ENCODE measurements at places on chromosomes 4 and X. TPM values are rescaled to one million over a fixed set of nuclear protein-coding genes. Genes with fewer than 3 reads are reported as not detected.

DNA sequence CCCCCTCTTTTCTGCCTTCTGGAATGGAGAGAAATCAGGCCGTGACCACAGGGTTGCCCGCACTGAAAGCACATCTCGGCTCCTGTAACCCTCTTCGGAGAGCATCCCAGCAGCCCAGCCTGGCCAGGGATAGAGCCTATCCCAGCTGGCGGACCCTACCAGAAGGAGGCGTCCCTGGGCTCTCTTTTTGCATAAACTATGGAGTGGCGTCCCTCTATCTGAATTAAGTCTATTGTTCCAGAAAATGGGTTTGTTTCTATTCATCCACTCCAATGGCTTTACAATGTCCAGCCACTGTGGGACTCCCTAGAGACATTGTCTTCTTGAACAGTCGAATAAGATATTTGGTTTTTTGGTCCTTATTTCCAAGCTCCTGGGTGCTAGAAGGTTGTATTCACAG is 689 bp upstream of the NHSL2 start:
- DNase-seq: no peak

DNA sequence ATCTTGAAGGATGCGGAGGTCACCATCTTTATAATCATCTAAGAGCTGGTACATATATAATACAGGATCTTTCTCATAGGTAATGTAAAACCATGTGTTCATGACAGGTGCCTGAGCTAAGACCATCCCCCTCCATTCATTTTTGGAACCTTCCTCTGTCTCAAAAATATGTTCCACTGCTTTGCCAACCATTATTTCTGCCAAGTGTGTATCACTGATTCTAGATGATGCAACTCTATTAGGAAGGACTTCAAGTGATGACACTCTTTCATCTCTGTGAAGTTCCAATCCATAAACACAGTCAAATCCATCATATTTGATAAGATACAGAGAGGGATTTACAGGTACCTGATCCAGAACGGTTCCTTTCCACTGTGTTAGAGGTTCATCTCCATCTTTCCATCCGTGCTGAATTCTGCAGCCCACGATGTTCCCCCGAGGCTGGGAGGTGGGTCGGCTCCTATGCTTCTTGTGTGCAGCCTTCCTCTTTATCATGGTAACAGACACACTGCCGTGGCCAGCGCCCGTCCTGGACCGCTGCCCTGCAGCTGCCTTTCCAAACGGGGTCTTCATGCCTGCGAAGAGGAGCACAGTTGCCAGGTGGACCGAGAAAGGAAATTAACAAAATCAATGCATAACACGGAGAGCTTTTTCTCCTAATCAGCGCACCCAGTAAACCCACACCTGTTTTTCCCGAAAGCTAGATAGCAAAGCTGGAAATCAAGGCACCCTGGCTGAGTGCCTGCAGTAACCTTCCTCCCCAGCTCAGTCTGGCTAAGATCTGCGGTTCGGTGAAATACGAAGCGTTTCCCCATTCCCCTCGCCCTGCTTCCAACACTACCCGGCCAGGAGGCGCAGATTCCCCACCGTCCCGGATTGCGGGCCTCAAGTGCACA is 718 bp downstream of the SPIN3 start:
- peak; percentile 37 for DNase-seq

GRCh38 chr4:42768125-42768748 is 111.3 kb upstream of the ATP8A1 start:
- DNase-seq: no peak

DNA sequence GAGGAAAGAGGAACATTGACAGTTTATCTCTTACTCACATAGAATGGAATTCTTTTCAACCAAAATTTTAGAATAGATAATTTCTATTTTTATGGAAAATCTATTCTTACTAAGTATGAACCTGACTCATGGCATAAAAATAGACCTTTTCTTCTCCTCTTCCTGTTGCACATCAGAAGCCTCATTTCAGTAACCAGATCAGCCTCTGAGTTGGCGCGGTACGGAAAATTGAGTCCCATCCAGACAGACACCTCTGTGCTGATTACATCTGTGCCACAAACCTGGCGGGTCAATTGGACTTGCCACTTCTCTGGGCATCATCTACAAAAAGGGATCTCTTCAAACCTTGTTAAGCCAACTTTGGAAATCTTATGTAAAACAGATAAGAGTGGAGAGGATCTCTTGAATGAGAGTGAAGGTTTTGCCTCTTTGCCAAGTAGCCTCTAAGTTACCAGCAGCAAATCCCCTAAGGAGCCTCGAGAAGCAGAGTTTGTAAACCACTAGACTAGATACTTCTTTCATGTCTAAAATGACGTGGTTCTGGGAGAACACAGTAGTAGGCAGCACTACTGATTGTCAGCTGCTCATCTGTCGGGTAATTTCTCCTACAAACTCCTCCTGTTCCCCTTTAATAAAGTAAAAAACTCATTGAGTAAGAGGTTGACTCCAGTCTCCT is 37.4 kb downstream of the TENM3 start:
- DNase-seq: no peak

DNA sequence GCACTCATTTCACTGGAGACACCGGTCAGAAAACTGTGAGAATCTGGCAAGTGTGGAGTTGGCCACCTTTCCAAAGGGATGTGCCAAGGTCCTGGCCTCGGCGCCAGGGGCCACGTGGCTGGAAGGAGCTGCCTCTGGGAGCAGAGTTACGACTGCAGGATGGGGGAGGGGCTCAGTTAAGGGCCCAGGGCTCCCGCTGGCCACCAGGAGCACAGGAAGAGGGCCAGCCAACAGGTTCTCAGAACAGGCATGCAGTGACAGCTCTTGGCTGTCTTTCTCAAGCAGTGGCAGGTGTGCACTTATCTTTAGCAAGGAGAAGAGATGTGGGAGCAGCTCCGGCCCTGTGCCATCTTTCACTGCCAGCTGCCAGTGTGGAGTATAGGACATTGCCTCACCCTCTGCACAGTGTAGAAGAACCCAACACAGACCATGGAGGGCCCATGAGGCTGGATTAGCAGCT is 115.9 kb upstream of the RBPJ start:
- DNase-seq: peak; percentile 82

DNA sequence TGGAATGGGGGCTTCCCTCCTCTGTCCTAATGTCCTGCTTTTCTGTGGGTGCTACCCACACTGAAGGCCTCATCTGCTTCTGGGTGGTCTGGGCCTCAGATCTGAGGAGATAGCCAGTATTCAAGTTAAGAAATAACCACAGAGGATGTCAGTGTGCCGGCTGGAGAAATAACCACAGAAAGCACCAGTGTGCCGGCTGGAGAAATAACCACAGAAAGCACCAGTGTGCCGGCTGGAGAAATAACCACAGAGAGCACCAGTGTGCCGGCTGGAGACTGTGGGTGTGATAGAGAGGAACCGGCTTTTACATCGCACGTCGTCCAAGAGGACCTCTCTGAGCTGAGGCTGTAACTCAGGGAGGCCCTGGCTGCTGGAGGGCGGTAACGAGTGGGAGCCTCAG is 65.7 kb upstream of the PSAPL1 start:
- DNase-seq: no peak

GRCh38 chrX:46117234-46117633 is 428.0 kb downstream of the ZNF674 start:
- no peak for DNase-seq

GRCh38 chrX:129534816-129535578 is 5.1 kb upstream of the OCRL start:
- DNase-seq: no peak

- DNase-seq: no peak
These were observed 77.8 kb downstream of the SORBS2 start for GRCh38 chr4:185734214-185734613.

MTCP1 gene
- 0.98 TPM for total RNA-seq

PASD1 gene
- total RNA-seq: not detected

DGAT2L6 gene
- total RNA-seq: not detected

KIT gene
- 1.6 TPM for total RNA-seq

All from right lobe of liver (tissue), 6 donors.